ENCODE measurements at places on chromosomes 3 and 15.
A peak's percentile ranks its signal among the peaks of the same experiment; 100 is the strongest.

- no peak for DNase-seq
Observed at GRCh38 chr15:32877252-32878019, 159.6 kb downstream of the GREM1 start.

- no peak for DNase-seq
Observed at GRCh38 chr3:159340877-159341500, 539.1 kb downstream of the MFSD1 start.

GRCh38 chr3:122055215-122055614 lies at the start of gene CD86:
Gene CD86 (plus strand): TSS chr3:122055362. CDS start chr3:122055490, 128 bp downstream.
- no peak for DNase-seq

- no peak for DNase-seq
Observed at GRCh38 chr3:23942546-23942945, 2.5 kb upstream of the NR1D2 start.

- DNase-seq: no peak
Observed at GRCh38 chr3:65628978-65629377, 409.7 kb downstream of the MAGI1 start.

DNA sequence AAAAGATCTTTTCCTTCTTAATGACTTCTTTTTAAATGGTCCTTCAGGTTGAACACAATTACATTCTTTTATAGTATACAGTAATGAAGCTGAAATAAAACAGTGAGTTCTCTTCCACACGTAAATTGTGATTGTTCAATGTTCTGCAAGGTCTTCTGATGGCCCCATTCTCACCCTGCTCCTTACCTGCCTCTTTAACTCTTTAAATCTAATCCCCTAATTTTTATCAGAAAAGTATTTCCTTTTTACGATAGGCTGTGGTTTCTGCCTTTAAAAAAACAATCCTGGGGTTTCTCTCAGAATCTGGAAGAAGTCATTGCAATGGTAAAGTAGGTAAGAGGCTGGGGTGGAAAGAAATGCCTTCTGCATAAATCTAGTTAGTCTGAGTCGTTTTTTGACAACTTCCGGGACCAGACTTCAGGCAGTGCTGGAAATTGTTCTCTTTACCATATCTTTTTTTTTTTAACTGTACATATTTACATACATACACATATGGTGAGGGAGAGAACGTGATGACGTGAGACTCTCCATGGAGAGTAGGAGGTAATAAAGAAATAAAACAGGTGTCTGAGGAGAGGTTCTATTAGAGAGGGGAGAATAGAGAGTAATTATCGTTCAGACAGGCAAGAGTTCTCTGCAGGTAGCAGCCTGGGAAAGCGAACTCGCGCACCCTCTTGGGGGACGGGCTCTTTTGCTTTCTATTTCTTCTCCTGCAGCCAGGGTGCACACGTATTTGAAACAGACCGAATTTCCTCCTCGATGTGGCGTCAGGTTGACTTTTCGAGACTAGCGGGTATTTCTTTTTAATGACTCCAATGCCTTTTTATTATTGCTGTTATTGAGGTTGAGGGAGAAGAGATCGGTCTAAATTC lies at the start of gene SIDT1:
TSS of gene SIDT1 (plus strand) at position 730 of the 872 bp plus-strand sequence. CDS start 467 bp downstream, outside the sequence.
- DNase-seq: peak; percentile 21

- no peak for DNase-seq
Observed at GRCh38 chr3:43152649-43153048, 46.8 kb upstream of the POMGNT2 start.

GRCh38 chr3:190056742-190057141 lies 64.0 kb downstream of the P3H2 start:
- no peak for DNase-seq

- no peak for DNase-seq
Observed at GRCh38 chr3:45275006-45275704, 49.1 kb upstream of the TMEM158 start.

- DNase-seq: no peak
Observed at GRCh38 chr15:34841262-34841725, 45.9 kb upstream of the ACTC1 start.

GRCh38 chr3:84984429-84984828 lies 25.6 kb downstream of the CADM2 start:
- DNase-seq: no peak

- DNase-seq: no peak
Observed at GRCh38 chr3:100264242-100264641, 3.5 kb downstream of the TBC1D23 start.

DNA sequence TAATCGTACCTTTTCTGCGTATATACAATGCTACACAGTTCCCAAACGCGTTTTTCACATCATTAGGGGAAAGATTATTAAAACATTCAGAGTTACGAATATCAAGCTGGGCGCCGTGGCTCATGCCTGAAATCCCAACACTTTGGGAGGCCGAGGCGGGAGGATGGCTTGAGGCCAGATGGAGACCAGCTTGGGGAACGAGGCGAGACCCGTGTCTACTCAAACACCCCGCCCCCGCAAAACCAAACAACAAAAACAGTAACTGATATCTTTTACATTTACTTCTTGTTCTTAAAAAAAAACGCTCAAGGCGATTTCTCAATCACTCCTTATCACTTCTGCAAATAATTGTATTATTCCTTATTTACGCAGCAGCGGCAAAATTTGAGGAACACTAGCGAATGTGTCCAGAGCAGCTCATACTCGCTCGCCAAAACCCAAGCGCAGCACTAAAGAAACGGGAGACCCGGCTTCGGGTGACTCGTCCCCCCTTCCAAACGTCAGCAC lies 1.2 kb downstream of the ZBTB11 start:
- DNase-seq: no peak

DNA sequence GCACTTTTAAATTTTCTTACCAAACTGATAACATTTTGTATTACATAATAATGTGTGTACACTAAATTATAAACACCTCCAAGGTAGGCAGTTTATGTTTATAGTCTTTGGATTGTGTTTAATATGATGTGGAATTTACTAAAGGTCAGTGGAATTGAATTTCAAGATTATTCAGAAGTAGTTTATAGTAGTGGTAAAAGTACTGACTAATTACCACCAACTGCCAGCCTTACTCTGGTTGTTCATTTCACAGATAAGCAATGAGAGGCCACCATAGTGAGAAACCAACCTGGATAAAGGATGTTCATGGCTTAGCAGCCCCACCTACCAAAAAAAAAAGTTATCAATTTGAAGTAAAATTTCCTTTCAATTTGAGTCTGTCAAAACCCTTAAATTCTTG lies 54.0 kb upstream of the EIF5A2 start:
- DNase-seq: no peak

- no peak for DNase-seq
Observed at GRCh38 chr15:66735909-66736305, 33.9 kb downstream of the SMAD6 start.

DNA sequence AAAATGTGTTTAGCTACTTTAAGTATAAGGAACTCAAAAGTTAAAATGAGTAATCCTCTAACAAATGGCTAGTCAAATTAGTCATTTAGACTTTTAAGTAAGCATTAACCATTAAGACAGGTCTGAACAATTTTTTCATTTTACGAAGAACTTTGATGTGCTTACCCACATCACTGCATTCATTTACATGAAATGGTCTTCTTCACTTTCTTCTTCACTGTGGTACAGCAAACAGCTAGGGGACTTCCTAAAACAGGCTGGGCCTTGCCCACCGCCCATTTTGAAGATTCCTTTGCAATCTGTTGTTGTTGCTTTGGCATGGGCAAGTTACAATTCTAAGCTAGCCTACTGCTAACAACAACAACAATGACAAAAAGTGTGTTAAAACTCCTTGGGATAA lies 67.4 kb downstream of the CBLB start:
- DNase-seq: no peak

GRCh38 chr3:120650311-120650710 lies 31.7 kb downstream of the HGD start:
- DNase-seq: no peak

GRCh38 chr15:73955326-73955725 lies 29.1 kb downstream of the LOXL1 start:
- DNase-seq: no peak

GRCh38 chr3:182284793-182285192 lies 508.5 kb upstream of the ATP11B start:
- DNase-seq: no peak

GRCh38 chr3:150253622-150254021 lies 154.5 kb upstream of the TSC22D2 start:
- DNase-seq: no peak

- peak; percentile 38 for DNase-seq
Observed at GRCh38 chr15:67914537-67915460, 75.0 kb upstream of the RNU6-1 start.

DNA sequence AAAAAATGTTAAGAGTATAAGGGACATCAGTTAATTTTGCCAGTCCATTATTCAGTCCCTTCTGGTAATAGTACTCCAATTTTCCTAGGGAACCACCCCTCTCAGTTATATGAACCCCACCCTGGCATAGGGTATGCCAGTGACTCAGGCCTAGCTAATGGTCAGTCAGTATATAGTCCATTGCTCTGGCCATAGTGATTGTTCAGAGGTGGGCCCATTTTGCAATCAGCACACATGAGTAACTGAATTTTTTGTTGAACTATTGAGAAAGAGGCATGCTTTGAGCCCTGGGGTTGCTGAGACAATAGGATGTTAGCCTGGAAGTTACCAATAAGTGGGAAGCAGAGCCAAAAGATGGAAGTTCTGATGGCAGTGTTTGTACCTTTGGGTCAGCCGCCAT lies 4.1 kb downstream of the LRCH3 start:
- no peak for DNase-seq

- DNase-seq: no peak
Observed at GRCh38 chr15:81227716-81228115, 31.0 kb downstream of the IL16 start.

GRCh38 chr3:39428745-39429201 lies 22.3 kb downstream of the RPSA start:
- DNase-seq: no peak

DNA sequence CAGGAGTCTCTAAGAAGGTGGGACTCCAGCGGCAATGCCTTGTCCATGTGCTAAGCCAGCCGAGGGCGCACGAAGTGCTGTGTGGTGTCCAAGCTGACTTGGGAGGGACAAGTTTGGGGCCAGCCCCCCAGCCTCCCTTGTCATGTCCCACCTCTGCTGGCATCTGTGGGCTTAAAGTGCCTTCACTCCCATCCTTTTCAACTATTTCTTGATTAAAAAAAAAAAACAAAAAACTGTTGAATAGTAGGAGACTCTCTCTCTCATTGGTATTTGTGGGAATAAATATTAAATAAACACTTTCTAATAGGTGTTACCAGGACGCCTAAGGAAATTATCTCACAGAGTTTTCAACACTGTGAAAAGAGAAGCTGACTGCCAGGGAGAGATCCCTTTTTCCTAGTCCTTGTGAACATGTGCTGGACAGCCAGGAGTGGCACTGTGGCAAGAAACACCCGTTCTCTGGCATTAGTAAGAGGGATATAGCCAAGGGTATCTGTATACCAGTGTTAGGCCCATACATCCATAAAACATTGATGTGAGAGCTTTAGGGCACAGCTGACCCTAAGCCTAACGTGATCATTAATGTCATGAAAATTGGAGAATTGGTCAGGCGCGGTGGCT lies 158.0 kb downstream of the IGF1R start:
- no peak for DNase-seq

- DNase-seq: no peak
Observed at GRCh38 chr3:45943207-45943846, at the start of gene CXCR6. Gene CXCR6 (plus strand): TSS chr3:45943464. CDS start chr3:45946482, 3,018 bp downstream.

Data from neuronal stem cell (in vitro differentiated cells).